IPS DF 19.7 (cell line): ENCODE measurements at places on chromosomes 16 and 17.

DNA sequence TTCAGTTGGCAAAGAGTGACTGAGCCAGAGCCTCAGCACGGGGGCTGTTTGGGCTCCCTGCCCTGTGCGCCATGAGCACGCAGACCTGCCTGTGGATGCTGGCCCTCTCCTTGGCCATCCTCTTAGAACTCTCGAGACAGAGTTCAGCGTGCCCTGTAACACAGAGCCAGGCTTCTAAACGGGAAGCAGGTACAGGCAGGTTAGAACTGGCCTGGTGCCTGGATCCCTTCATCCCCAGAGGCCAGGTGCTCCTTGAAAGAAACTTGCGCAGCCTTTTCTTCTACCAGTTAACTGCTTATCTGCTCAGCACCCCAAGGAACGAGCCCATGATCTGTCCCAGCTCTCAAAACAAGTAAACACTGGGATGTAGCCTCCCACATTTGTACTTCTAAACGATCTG lies 6.9 kb downstream of the CCNF start:
- no peak for DNase-seq

- DNase-seq: no peak
These were observed 11.9 kb downstream of the NFATC3 start for GRCh38 chr16:68097088-68097487.

DNA sequence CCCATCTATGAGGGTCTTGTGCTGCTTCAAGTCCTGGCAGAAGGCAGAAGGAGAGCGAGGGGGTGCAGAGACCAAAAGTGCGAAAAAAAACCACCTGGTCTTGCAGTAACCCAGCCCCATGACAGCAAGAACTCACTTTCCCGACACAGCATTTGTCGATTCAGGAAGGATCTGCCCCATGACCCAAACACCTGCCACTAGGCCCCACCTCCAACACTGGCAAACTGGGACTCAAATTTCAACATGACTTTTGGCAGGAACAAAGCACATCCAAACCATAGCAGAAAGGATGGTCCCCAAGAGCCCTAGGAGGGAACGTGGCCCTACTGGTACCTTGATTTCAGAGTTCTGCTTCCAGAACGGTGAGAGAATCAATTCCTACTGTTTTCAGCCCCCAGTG lies 34.7 kb upstream of the KLHDC4 start:
- no peak for DNase-seq

DNA sequence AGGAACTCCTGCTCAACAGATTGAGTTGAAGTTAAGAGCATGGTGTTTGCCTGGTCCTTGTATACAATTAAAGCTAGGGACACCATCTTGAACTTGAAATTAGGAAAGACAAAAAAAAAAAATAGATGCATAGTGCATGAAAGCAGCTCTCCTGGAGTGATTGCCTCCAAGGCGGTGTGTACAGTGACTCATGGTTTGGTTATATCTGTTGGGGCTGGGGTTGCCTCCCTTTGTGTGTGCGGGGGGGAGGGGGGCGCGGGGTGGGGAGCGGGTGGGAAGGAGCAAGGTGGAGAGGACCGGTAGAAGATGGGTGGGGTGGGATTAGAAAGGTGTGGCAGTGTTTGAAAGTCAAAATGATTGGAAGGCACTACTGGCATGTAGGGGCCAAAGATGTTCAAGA lies 3.4 kb downstream of the TMED6 start:
- no peak for DNase-seq

- DNase-seq: no peak
These were observed 67.9 kb downstream of the ZZEF1 start for GRCh38 chr17:4074831-4075495.

GRCh38 chr16:770411-770810 lies 9.9 kb downstream of the MSLN start:
- DNase-seq: no peak

DNA sequence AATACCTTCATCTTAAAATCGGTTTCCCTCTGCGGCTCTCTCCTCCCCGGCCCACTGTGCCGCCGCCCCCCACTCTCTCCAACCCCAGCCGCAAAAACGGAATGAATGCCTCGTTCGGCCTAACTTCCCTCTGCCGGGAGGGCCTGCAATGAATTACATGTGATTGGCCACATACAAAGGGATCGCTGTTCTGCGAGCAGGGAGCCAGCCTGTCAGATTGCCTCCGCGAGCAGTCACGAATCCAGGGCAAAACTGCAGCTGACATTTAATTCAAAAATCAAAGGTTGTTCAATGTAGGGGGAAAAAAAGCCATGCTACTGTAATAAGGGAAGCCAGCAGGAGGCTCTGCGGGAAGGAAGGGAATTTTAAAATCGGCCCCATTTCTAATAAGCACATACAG lies 84.9 kb downstream of the TBC1D16 start:
- no peak for DNase-seq

DNA sequence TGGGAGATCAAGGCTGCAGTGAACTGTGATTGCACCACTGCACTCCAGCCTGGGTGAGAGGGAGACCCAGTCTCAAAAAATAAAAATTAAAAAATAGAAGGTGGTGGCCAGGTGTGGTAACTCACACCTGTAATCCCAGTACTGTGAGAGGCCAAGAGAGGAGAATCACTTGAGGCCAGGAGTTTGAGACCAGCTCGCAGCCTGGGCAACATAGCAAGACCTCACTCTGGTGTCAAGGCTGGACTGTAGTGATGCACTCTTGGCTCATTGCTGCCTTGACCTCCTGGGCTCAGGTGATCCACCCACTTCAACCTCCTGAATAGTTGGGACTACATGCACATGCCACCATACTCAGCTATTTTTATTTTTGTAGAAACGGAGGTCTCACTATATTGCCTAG lies 13.3 kb downstream of the RFFL start:
- DNase-seq: no peak

DNA sequence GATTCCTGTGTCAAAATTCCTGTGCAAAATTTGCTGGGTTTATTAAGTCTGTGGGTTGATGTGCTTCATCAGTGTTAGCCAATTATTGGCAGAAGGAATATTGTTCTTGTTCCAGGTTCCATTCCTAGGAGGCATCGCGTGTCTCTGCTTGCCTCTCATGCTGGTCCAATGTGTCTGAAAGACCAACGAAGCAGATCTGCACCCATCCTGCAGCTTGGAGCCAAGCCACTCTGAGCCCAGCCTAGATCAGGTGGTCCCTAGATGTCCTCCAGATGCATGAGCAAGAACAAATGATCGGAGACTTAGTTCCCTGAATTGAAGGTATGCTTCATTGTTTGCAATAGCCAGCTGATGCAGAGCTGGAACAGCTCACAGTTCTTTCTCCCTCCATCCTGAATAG lies 10.5 kb upstream of the PIK3R6 start:
- no peak for DNase-seq

DNA sequence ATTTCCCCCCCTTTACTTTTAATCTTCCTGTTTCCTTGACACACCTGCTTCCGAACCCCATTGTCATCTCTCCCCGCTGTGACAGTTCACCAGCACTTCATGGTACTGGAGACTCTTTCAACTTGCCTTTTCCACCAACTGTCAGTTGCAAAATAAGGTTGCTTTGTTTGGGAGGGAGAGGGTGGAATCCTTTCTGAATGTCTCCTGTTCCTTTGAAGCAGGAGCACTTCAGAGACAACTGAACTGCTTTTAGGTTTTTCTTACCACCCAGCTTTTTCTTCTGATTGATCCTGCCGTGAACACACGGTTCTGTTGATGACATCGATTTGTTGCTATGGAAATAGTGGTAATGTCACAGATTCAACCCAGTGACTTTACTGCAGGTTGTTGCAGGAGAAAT lies 42.0 kb downstream of the RPA1 start:
- DNase-seq: no peak

- DNase-seq: no peak
These were observed 7.8 kb upstream of the AHSP start for GRCh38 chr16:31519759-31520431.

DNA sequence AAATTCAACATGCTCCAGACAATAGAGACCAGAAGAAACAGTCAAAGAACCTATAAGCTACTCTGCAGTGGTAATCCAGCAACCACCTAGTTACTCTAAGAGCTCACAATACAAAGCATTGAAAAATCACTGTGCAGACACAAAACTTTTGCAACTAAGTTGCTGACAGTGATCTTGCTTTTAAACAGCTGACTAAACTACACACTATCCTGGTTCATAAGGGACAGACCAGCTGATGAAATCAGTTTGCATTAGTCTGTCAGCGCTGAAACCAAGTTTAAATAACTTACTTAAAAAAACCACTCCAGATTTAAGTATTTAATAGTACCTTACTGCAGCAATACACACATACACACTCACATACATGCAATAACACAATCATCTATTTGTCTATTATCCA lies 4.6 kb downstream of the VEZF1 start:
- DNase-seq: no peak

DNA sequence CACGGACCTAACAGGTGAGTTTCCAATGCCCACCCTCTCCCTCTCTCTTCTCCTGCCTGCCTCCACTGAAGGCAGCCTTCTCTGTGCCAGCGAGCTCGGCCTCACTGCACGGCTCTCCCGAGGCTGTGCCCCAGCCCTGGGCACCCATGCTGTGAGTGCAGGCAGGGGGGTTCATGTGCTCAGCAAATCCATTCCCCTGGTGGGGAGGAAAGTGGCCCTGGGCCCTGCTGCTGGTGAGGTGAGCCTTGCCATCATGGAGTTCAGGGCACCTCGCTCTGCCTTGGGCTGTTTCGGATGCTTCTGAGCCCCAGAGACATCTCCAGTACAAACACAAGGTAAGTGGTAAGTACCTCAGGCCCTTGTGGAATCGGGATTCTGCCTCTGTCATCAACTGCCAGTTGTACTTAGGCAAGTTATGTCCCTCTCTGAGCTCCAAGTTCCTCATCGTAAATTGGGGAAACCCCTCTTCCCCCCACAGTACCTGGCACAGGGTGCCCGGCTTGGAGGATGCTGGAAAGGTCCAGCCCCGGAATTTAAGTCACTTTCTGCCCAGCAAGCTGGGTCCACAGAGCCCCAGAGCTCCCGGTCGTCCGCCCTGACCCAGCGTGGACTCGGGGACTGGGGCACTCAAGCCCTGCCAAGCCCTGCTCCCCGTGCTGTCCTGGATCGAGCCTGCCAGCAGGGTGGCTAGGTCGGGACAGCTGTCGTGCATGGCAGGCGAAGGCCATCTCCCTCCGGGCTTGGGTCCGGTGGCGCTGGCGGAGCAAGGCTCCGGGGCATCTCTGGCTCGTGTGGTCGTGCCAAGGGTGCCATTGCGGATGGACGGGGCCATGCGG lies 684 bp upstream of the NUDT16L1 start:
- DNase-seq: no peak

DNA sequence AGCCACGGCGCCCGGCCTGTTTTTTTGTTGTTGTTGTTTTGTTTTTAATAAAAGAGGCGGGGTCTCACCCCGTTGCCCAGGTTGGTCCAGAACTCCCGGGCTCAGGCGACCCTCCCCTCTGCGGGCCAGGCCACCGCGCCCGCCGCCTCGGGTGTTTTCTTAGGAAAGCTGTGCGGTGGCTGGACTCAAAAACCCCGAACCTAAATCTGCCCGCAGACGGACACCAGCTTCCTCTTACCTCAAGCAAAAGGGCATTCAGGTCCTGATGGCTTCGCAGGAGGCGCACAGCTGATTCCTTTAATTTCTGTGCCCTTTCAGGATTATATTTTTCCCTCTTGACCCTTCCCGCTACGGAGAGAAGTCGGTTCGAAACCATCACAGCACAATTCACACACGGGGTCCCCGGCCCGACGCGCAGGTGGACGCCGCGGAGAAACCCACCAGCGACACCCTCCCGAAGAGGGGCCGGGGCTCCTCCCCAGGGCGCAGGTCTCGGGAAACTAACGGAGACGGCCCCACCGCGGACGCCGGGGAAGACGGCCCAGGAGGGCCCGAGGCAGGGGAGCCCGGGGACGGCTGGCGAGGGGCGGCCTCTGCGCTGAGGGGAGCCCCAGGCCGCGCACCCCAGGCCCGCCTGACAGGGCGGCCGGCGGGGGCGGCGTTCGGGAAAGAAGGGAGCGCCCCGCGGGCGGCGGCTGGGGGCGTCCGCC lies 653 bp downstream of the FANCA start:
- DNase-seq: no peak

DNA sequence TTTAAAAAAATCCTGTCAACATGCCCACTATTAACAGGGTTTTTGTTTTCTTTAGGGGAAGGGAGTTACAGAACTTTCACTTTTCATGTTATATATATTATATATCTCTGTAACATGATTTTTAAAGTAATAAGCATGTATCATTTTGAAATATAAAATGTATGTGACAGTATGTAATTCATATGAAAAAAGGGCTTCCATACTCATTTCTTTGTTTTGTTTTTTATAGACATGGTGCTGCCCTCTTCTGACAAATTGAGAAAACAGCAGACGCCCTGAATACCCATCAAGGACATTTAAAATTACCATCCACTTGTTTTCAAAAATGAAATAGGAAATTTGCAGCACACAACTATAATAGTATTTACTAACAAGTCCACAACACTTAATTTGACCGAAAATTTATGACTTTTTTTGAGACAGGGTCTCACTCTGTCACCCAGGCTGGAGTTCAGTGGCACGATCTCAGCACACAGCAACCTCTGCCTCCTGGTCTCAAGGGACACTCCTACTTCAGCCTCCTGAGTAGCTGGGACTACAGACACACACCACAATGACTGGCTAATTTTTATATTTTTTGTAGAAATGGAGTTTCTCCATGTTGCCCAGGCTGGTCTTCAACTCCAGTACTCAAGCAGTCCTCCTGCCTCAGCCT lies 30.4 kb downstream of the CFDP1 start:
- no peak for DNase-seq

GRCh38 chr17:65297916-65298315 lies 160.7 kb downstream of the RGS9 start:
- no peak for DNase-seq

- no peak for DNase-seq
These were observed 1.6 kb downstream of the PRSS41 start for GRCh38 chr16:2799859-2800226.

DNA sequence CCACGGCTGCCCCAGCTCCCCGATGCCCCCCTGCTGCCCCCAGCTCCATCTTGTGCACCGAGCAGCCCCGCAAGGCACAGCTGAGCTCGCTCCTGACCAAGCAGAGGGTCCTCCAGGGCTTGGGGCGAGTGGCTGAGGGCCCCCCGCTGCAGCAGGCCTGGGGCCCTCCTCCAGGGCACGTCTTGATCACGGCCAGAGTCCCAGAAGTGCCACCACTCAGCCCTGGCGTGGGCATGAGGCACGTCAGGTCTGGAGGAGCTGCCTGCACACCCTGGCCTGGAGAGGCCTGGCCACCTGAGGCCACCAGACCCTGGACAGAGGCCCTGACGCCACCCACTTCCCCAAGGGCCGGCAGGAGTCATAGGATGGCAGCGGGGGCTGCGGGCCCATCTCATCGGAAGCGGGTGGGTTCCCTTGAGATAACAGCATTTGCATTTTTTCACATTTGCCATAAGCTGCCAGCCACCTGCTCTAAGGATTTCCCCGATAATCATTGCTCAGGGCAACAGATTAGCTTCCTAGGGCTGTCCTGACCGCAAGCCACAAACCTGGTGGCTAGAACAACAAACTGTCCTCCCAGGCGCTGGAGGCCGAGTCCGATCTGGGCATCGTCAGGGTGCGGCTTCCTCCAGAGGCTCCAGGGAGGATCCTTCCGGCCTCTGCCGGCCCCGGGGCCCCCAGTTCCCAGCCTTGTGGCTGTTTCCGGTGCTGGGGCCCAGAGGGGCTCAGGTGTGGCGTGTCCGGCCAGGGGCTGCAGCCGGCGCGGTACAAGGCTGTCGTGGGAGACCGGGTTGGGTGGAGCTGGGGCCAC lies 23.9 kb upstream of the C1QTNF8 start:
- DNase-seq: no peak

GRCh38 chr17:78342449-78343186 lies 17.3 kb downstream of the SOCS3 start:
- no peak for DNase-seq

- no peak for DNase-seq
These were observed 26.7 kb downstream of the METRNL start for GRCh38 chr17:83106056-83106588.
